ENCODE measurements at places on chromosomes 16 and 17. TPM values are rescaled to one million over a fixed set of nuclear protein-coding genes. Genes with fewer than 3 reads are reported as not detected.

Gene NUTF2
- polyA plus RNA-seq: 144 TPM

Gene SLFN12L
- polyA plus RNA-seq: not detected

Gene MILR1
- polyA plus RNA-seq: not detected

Gene CRISPLD2
- polyA plus RNA-seq: not detected

Gene TPSG1
- not detected for polyA plus RNA-seq

Gene DPEP3
- polyA plus RNA-seq: not detected

Gene PPM1E
- polyA plus RNA-seq: 39.5 TPM

Gene TPSB2
- polyA plus RNA-seq: not detected

Gene MT1F
- 1.8 TPM for polyA plus RNA-seq

Gene TP53TG3B
- polyA plus RNA-seq: not detected

Gene ATP2A1
- polyA plus RNA-seq: 0.54 TPM

Gene NHLRC4
- not detected for polyA plus RNA-seq

Gene SULT1A1
- not detected for polyA plus RNA-seq

Gene PNMT
- polyA plus RNA-seq: not detected

Gene KREMEN2
- polyA plus RNA-seq: 0.71 TPM

Gene KRT40
- not detected for polyA plus RNA-seq

Gene DPEP2
- not detected for polyA plus RNA-seq

Gene KRTAP4-1
- not detected for polyA plus RNA-seq

Gene ALOX12
- not detected for polyA plus RNA-seq

Gene ZFP90
- polyA plus RNA-seq: 73.6 TPM

Gene CES1
- not detected for polyA plus RNA-seq

Gene ZNF598
- polyA plus RNA-seq: 22.1 TPM

Gene TNP2
- not detected for polyA plus RNA-seq

Gene KRT24
- 0.83 TPM for polyA plus RNA-seq

Gene ERN2
- polyA plus RNA-seq: not detected

Gene SDR42E2
- polyA plus RNA-seq: not detected

Gene SLC12A3
- 0.09 TPM for polyA plus RNA-seq

Gene WSB1
- 1,855 TPM for polyA plus RNA-seq

Gene ITGA2B
- polyA plus RNA-seq: 3.9 TPM

Gene ANKRD40CL
- polyA plus RNA-seq: not detected

Gene RHBDL3
- polyA plus RNA-seq: 0.50 TPM

Gene CA7
- not detected for polyA plus RNA-seq

Gene HES7
- polyA plus RNA-seq: 15.3 TPM

Gene NUP93
- polyA plus RNA-seq: 264 TPM

Gene KRTAP4-3
- not detected for polyA plus RNA-seq

Gene FMNL1
- polyA plus RNA-seq: 5.6 TPM

Gene SLC35G6
- polyA plus RNA-seq: not detected

Gene NPW
- not detected for polyA plus RNA-seq

Gene CD300E
- polyA plus RNA-seq: not detected

Gene HCRT
- not detected for polyA plus RNA-seq

Gene ITGB3
- 0.06 TPM for polyA plus RNA-seq

Gene CRYBA1
- polyA plus RNA-seq: not detected

Gene CTRB1
- not detected for polyA plus RNA-seq

Gene ABCA3
- 30.7 TPM for polyA plus RNA-seq

Gene TMEM204
- not detected for polyA plus RNA-seq
